ENCODE measurements at places on chromosomes 3 and 15.

- no peak for DNase-seq
Observed at GRCh38 chr3:15941958-15942357, 144.2 kb upstream of the ANKRD28 start.

DNA sequence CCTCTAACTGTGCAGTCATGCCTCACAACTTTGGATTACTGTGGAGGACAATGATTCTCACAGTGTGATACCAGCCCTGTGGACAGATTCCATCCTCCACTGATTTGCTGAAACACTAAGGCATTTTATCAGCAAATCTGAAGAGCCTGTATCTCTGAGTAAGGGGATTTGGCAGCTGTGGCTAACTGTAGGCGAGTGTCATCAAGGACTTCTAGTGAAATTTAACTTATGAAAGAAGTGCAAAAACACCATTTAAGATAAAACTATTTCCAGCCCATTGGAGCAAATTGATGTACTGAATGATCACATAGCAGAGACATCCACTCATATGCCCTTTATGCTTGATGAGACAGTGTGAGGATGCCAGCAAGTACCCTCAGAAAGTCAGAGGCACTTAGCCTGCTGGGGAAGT, 13.9 kb upstream of the TMPRSS7 start:
- no peak for DNase-seq

DNA sequence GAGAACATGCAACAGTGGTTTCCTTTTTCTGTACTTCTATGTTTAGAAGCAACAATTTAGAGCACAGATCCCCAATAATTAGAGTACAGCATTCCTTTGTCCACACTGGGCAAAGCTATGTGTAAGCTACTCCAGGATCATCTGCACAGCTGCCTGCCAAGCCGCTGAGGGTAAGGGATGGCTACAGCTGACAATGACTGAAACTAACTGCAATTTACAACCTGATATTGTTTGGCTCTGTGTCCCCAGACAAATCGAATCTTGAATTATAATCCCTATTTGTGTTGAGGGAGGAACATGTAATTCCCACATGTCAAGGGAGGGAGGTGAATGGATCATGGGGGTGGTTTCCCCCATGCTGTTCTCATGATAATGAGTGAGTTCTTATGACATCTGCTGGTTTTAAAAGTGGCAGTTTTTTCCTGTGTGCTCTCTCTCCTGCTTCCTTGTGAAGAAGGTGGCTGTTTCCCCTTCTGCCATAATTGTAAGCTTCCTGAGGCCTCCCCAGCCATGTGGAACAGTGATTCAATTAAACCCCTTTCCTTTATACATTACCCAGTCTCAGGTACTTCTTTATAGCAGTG, 54.8 kb upstream of the TNFSF10 start:
- no peak for DNase-seq

- peak; percentile 86 for DNase-seq
Observed at GRCh38 chr15:71364117-71364584, 248.9 kb downstream of the THSD4 start.

GRCh38 chr3:104066658-104067057, 1300.1 kb upstream of the ALCAM start:
- no peak for DNase-seq

DNA sequence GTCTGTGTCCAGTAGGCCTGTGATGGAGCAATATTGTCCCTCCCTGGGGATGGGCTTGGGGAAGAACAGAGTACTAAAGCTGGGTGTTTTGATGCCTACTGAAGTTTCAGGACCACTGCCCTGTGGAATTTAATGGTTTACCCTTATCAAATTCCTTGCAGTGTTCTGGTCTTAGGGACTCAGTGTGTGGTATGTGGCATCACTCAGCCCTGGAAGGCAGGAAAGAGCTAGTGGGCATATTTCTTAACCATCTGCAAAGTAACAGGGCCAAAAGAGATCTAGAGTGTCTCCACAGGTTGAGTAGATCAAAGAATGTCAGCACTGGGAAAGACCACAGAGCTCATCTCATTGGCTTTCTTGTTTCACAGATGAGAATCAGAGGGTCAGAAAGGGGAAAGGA, 11.8 kb upstream of the SCN10A start:
- no peak for DNase-seq

DNA sequence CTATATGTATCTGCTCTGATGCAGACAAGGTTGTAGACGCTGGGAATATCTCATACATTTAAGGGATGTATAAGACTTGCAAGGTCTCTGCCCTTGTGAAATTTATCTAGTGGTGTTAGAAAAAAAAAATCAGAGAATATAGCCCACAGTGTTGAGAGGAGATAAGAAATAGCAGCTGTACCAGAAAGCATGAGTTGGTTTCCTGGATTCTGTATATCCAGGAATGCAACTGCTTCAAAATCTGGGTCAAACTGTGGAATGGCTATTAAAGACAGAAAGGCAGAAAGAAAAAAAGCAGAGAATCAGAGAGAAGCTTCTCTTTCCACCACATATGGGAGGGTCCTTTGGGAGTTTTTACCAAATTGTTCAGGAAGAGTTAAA, 1.5 kb upstream of the TMEM212 start:
- DNase-seq: no peak

DNA sequence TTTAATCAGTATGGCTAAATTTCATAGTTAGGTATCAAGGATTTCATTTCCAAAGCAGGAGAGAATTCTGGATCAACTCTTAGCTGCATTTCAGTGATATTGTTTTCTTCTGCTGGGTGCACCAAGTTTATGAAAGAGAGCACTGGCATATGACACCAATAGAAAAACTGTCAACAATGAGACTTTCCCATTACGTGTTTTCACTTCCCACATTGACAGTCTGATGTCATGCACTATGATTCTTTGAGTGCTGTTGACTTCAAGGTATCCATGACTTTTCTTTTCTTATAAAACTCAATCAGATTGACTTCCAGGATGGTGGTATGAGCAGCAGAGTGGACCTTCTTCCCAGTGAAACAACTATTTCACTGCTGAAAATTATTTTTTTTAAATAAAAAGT, 476.1 kb downstream of the EDEM1 start:
- no peak for DNase-seq

GRCh38 chr15:26455828-26456227, 317.0 kb downstream of the GABRB3 start:
- no peak for DNase-seq

- DNase-seq: no peak
Observed at GRCh38 chr15:60582370-60583036, 103.6 kb upstream of the ICE2 start.

DNA sequence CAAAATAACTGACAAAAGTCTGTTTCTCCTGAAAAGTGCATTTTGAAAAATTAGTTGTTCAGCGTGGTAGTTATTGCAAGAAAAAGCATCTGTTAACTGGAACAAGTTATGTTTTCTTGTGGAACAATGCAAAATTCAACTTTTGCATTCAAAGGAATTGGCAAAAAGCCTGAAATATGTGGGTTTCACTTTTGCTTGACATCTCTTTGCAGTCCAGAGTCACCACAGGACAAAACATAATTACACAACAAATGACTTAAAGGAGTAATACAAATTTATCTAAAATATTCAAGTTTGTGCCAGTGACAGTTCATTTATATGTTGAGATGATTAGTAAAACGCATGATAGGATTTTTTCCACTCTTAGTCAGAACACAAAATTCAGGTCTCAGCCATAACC, 96.3 kb upstream of the P2RY1 start:
- no peak for DNase-seq

GRCh38 chr3:192867645-192868044, 50.0 kb downstream of the MB21D2 start:
- no peak for DNase-seq

GRCh38 chr3:144363856-144364255, 392.2 kb downstream of the DIPK2A start:
- DNase-seq: no peak

DNA sequence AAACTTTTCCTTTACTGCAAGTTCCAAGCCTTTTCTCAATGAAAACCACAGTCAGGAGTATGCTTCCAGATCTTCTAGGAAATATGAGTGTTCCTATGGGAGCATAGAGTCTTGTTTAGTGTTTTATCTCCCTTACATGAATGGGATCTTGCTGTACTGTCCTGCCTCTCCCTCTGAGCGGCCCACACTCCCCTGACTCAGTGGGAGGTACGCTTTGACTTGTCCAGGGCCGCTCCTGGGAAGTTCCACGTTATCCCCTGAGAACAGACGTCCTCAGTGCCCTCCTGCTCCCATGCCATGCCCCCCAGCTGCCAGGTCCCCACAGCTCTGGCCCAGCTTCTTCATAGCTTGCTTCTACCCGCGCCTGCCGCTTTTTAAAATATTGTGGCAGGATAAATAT, 28.9 kb upstream of the VPS33B start:
- peak; percentile 57 for DNase-seq

DNA sequence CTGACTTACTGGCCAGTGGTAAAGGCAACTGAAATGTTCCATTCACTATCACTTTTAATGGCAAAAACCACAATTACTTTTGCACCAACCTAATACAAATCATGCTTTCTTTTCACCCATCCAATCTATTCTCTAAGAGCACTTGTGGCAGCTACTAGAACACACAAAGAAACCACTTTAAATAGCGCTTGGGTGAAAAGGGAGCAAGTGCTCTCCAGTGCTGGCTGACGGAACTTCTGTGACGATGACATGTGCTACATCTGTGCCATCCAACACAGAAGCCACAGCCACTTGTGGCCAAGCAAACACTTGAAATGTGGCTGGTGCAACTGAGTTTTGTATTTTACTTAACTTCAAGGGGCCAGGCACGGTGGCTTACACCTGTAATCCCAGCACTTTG, 18.9 kb downstream of the SH3BP5 start:
- DNase-seq: no peak

DNA sequence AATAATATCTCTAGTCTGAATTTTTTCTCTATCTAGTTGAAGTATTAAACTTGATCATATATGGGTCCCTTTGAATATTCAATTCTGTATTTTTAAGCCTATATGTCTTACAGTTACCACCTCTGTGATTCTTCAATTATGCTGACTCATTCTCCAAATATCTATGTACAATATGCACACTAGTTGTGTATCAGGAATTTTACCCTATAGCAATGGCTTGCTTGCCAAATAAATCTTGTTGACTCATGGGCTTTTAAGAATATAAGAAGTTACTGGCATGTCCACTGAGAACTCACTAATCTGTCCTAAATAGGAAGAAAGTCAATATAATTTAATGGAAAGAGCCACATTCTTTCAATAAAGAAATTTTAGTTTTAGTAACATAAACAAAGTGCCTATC, 656.3 kb downstream of the RBMS3 start:
- DNase-seq: no peak

DNA sequence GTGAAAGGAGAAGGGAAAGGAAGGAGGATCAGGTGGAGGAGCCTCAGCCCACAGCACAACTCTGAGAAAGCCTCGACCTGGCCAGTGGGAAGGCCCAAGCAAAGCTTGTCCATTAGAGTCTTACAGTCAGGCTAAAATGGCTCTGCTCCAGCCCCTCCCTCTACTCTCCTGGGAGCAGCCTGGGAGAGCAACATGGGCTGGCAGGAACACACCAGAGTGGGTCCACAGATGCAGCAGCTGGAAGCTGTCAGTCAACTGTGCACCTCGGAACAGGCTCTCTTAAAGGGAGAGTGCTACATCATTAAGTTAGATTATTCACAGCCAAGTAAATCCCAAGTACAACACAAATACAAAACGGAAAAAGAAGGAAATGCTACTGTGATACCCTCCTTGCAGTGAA, 98.0 kb upstream of the LIMD1 start:
- no peak for DNase-seq

DNA sequence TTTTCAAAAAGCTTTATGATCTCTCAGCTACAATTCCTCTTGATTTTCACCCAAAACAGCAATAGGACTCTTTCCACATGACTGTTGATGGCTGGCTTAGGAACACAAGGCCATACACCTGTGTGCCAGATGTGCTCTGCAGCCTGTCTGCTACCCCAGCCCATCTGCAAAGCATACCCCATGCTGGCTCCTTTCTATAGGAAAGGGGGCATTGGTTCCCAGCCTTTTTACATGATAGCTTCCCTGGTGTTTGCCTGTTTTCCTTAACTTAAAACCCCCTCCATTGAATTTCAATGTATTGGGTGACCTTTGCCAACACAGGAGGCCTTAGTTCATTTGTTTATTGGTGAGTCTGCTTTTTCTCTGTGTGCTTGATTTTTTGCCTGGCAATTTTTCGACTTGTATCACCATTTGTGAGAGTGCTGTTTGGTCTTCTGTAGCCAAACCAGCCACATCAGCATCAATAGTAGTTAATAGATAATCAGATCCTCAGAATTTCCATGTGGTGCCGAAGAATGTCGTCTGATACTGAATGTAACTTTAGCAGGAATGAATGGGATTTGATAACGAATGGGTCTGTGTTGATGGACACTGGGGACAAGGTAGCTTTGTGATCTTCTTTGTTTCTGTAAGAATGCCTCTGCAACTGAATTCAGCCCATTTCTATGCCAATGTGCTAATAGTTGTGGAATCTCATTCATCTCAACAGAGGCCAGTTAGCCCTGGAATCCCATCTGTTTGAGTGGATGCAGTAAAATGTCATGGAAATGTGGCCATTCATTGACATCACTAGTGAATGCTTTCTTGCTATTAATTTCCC, 272.2 kb upstream of the RARB start:
- DNase-seq: no peak

DNA sequence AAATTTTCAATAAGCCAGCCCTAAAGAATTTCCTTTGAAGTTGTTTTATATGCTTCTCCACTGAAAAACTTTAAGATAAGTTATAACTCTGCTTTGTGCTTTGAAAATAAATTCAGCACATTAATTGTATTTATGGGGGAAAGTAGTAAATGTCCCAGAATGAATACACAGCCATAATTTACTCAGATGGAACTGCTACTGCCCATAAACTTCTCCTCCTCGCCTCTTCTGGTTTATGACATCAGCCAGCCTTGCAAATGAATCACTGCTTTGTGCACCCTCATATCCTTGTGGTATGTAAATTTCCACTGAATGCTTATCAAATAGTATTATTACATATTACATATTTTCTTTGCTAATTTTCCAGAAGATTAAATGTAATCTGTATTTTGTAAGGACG, 302.0 kb downstream of the DIPK2A start:
- DNase-seq: no peak

DNA sequence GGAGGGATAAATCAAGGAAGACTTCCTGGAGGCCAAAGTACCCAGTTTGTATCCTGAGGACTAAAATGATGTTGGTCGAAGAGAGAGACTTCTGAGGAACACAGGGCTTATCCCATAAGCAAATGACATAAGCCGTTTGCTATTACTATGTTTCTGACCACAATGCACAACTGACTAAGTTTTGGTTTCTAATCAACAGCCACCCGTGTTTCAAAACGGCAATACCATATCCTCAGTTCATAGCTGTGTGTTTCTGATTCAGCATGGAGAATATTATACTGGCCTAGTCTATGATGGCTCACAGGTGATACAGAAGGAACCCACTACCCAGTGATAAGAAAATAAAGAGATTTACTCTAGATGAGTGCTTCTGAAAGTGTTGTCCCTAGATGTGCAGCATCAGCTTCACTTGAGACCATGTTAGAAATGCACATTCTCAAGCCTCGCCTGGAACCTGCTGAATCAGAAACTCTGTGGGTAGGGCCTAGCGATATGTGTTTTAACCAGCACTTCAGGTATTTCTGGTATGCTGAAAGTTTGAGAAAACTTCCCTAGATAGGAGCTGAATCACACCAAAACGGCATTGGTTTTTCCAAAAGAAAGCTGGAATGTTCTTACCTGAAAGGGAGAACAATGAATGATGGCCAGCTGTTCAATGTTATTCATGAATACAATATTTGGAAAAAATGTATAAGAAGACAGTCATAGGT, 639.7 kb upstream of the NR2F2 start:
- DNase-seq: no peak

All from RWPE2 (cell line).